ENCODE measurements at places on chromosomes 5 and 9.

GRCh38 chr5:143605403-143606005, 202.0 kb upstream of the NR3C1 start:
- DNase-seq: no peak

DNA sequence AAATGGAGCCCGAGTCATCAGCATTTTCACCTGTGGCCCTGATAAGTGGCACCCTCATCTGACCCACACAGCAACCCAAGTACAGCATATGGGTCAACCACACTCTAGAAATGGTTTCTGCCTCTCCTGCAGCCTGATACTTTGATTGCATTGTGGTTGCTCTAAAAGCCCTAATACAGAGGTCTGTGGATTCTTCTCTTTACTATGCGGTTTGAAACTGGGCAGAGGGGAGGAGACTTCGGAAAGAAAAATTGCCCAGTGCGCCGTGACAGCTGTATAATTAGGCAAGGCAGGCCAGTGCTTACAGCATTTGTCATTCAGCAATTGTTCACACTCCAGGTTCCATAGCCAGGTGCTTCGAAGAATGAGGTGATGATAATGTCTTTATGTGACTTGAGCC, 361.0 kb downstream of the NFIB start:
- no peak for DNase-seq

DNA sequence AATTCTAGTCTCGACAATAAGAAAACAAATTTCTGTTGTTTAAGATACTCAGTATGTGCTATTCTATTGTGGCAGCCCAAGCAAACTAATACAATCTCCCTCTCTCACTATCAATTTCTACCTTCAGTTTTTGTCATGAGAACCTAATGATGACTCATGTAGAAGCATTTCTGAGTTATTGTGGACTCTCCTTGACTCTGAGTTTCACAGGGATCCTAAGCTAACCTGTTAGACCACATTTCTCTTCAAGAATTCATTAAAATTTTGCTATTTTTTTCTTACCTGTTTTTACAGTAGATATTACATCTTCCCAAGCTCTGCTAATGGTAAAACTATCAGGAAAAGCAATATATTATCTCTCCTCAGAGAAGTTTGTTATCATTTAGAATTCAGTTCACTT, 599.1 kb upstream of the TYRP1 start:
- DNase-seq: no peak

- peak; percentile 46 for DNase-seq
Measured at GRCh38 chr9:13278368-13279246, 885 bp downstream of the MPDZ start.

DNA sequence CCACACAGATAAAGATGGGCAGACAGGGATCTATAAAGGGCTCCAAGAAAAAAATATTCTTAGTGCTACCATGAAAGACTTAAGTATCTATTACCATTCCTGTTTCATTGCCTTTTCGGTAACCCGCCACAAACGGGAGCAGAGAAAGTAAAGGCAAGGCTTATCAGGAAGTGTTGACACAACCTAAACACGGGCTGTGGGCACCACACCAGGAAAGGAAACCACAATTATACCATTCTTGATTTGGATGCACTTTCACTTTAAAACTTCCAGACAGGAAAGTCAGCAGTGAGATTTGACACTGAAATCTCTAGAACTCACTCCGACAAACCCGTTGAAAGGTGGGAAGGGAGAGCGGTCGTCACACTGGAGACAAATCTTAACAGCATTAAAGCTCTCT, 6.5 kb downstream of the TLE1 start:
- no peak for DNase-seq

GRCh38 chr9:122213589-122214413, 15.0 kb downstream of the LHX6 start:
- DNase-seq: peak; percentile 81

Data from NCI-H2171 treated with DMSO at 0.1 percent for 48 hours (cell line).